ENCODE measurements at places on chromosomes 2 and 18.

DNA sequence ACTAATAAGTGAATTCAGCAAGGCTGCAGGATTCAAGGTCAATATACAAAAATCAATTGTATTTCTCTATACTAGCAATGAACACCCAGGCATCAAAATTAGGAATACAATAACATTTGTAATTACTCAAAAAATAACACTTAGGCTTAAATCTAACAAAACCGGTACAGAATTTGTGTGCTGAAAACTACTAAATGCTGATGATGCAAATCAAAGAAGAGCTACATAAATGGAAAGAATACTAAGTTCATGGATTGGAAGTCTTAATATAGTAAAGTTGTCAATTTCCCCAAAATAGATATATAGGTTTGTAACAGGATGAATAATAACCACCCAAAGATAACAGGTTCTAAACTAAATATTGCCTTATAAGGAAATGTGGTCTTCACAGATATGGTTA is 286.5 kb downstream of the ALK start:
- no peak for DNase-seq

- no peak for DNase-seq
These were observed 20.4 kb downstream of the EDAR start for GRCh38 chr2:108968619-108969018.

- DNase-seq: no peak
These were observed 1.1 kb downstream of the ITGAV start for GRCh38 chr2:186590759-186591505.

DNA sequence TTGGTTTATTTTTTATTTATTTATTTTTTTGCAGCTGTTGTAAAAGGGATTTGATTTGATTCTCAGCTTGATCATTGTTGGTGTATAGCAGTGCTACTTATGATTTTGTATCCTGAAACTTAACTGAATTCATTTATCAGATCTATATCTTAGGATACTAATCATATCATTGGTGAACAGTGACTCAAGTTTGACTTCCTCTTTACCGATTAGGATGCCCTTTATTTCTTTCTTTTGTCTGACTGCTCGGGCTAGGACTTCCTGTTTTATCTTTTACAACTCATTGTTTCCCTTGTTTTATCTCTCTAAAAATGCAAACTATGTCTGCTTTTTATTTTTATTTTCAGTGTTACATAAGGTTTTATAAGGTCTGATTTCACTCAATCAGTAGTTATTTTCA is 23.6 kb downstream of the SP100 start:
- DNase-seq: no peak

GRCh38 chr2:43657241-43657640 is 19.0 kb downstream of the C1GALT1C1L start:
- DNase-seq: no peak

GRCh38 chr2:166256896-166257295 is 118.8 kb downstream of the SCN9A start:
- DNase-seq: no peak

DNA sequence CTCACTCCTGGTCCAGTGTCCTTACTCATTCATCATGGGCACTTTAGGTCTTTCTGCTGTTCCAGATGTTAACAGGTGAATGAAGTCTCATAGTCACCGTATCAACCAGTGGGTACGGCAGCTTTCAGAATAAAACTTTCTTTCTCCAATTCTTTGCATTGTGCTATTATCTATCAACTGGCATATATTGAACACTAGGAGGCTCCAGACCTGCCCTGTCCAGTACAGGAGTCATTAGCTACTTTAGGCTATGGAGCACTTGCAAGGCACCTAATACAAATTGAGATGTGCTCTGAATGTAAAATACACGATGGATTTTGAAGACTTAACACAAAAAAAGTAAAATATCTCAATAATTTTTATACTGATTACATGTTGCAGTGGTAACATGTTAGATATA is 43.2 kb upstream of the NEB start:
- DNase-seq: no peak

- no peak for DNase-seq
These were observed 752.6 kb upstream of the ID2 start for GRCh38 chr2:7929281-7929680.

DNA sequence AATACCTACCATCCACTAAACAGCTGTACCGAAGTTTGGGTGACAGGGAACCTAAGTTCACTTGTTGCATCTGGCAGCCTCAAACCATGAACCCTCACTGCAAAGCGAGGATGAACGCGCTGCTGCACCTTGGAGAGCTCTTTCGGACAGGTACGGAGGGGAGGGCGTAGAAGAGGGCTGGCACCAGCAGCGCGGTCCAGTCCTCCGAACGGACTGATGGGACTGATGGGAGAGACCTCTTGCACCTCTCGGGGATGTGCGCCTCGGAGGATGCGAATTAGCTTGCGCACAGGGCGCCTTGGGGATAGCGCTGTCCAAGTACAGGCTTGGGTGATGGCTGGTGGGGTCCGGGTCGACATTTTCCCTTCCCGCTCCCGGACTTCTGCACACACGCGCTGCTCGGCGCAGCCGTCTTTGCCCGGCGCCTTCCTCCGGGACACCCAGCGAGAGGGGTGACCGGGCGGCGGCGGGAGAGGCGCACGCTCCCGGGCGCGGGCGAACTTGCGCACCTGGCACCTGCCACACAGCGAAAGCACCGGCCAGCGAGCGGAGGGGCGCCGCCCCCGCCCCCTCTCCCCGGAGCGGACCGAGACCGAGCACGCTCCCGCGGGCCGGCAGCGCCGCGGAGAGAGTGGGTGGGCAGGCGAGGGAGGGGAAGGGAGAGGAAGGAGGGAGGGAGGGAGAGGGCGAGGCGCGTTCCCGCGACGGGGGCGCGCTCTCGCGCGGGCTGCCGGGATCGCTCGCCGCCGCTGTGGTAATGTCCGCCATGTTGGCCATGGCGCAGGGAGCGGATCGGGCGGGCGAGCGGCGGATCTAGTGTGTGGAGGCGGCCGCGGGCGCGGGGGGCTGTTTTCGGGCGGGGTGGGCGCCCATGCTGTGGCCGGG is at the start of gene EPC2:
EPC2 (plus strand) TSS at position 754 of the 885 bp plus-strand sequence. CDS start 267 bp downstream, outside the sequence.
- DNase-seq: peak; percentile 68

- no peak for DNase-seq
These were observed 148.8 kb upstream of the SALL3 start for GRCh38 chr18:78830826-78831225.

GRCh38 chr2:100898035-100898665 is 78.2 kb downstream of the NPAS2 start:
- no peak for DNase-seq

- DNase-seq: no peak
These were observed 25.1 kb upstream of the PLB1 start for GRCh38 chr2:28470759-28471158.

DNA sequence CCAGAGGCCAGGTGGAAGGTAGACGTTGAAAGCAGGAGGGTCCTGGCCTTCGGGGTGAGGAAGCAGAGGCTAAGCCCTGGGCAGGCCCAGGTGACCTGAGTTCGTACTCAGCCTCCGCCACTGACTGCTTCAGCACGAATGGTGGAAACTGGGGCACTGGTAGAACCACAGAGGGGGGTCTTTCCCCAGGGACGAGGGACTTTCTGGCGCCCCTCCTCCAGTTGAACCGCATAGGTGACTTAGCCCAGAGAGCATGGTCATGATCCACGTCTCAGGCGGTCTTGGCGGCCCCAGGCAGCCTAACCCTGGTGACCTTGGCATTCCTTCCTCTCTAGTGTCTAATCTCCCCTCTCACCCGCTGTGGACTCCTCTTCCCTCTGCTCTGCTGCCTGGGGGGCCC is 30.2 kb downstream of the INHBB start:
- no peak for DNase-seq

GRCh38 chr2:149291881-149292280 is 38.5 kb upstream of the LYPD6 start:
- no peak for DNase-seq

- DNase-seq: no peak
These were observed 10.2 kb upstream of the ITGA4 start for GRCh38 chr2:181446985-181447384.

DNA sequence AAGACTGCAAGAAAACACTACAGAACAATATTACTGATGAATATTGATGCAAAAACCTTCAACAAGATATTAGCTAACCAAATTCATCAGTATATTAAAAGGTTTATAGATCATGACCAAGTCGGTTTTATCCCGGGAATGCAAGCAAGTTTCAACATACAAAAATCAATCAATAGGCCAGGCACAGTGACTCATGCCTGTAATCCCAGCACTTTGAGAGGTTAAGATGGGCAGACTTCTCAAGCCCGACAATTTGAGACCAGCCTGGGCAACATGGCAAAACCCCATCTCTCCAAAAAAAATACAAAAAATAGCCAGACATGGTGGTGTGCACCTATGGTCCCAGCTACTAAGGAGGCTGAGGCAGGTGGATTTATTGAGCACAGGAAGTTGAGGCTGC is 82.9 kb downstream of the FSIP2 start:
- DNase-seq: no peak

DNA sequence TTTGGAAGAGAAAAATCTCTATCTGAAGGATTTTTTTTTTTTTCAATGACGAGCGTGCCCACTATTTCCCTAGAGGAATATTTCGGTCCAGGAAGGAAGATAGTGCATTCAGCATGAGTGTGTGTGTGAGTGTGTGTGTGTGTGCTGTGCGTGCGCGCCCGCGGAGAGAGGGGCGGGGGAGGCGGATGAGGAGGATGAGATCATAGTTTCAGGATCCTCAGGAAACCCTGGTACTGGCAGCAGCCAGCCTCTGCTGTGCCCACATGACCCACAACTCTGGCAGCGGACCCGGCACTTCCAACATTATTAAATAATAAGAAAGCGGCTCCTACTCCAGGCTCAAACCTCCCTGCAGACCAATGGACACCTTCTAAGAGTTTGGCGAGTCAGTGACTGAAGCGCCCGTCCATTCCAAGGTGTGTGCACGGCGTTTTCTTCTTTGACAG is 217.0 kb upstream of the DTNA start:
- DNase-seq: no peak

DNA sequence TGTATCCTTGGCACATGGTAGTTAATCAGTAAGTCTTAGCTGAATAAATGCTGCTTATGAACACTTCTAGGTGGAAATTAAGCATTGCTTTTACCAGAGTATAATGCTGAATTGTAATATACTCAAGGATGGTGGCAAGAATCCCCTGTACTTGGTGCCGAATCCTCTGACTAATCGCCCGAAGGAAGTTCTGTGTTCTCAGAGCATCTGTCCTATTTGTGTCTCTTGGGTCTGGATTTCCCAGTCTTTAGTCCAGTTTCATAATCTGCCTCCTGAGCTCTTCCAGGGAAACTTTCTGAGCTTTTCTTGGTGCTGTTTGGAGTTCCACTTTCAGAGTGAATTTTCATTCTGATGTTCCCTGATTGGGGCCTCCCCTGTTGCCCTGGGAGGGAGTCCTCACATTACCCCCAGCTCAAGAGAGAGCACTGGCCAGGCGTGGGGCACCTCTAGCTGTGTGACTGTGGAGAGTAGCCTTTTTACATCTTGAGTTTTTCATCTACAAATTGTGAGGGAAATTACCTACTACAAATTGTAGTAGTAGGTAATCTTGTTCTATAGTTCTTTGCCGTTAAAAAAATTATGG is 144.9 kb downstream of the LTBP1 start:
- no peak for DNase-seq

DNA sequence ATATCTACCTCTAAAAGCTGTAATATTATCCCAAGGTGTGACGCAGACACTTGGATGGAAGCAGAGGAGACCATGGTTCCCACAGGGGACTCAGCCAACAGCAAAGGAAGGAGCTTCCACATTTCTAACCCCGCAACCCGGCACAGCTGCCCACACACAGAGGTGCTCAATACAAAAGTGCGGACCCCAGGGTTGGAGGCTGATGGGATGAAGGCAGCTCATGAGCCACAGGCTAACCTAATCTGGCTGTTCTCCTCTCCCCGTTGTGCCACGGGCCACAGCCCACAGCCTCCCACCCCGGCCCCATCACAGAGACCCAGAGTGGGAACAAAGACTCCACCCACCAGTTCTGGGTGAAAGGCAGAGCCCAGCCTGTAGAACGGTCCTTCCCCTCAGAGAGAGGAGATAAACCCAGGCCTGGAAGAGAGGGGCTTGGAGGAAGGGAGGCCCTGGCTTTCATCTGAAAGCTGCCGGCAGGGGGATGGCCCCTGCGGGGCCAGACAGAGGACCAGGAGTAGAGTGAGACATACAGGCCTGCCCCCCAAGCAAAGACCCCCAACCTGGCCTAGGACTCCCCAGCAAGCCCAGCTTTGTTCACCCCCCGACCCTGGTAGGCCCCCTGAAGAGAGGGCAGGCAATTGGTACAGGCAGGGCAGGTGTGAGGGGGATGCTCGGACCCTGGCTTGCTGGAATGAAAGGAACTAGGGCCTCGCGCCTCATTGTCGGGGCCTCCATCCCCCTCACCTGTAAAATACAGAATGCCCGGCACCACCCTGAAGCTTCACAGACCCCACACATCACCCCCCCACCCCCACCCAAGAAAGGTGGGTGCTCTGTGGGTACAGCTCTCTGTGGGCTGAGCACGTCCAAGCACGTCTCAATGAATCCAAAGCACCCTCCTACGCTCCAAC is 6.9 kb downstream of the RAB17 start:
- no peak for DNase-seq

GRCh38 chr2:30257266-30258214 is 26.2 kb downstream of the LBH start:
- no peak for DNase-seq

DNA sequence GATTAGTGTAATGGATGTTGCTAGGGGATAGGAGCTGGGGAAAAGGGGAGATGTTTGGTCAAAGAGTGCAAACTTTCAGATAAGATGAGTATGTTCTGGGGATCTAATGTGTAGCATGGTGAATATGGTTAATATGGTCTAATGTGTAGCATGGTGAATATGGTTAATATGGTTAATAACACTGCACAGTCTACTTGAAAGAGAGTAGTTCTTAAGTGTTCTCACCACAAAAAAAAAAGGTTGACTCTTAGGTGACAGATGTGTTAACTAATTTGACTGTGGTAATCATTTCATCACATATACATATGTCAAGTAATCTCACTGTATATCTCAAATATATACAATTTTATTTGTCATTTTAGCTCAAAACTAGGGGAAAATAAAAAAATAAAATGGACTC is 121.3 kb upstream of the CD226 start:
- no peak for DNase-seq

DNA sequence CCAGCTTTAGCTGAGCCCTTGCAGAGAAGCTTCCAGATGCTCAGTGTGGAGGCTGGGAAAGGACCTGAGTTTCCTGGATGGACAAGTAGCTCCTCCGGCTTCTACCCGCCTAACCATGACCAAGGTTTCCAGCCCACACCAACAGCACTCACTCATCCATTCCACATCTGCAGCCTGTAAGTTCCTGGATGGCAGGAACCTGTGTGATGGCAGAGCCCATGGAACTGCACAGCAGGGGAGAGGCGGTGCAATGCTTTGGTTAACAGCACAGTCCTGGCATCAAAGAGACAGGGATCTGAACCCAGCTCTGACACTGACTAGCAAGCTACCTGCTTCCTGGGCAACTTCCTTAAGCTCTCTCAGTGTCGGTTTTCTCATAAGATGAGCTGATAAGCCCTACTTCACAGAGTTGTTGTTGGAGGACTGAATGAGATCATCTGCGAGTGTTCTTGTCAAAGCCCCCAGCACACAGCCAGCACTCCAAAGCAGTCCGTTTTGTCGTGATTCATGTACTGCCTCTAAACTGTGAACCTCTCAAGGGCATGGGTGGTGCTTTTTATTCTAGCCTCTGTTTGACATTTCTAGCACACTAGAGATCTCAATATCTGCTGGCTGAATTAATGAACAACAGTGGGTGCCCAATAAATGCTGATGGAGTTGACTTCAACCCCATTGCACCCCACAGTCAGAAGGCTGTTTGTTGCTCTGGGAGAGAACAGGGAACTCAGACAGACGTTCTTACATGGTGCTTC is 41.6 kb upstream of the OTOF start:
- DNase-seq: no peak

GRCh38 chr2:220090050-220090449 is 462.6 kb downstream of the SLC4A3 start:
- DNase-seq: no peak

Data from cortex of kidney (tissue), 1 donor.